ENCODE measurements at places on chromosomes 4 and X.
A peak's percentile ranks its signal among the peaks of the same experiment; 100 is the strongest.

GRCh38 chr4:9999956-10000561 lies 21.2 kb downstream of the SLC2A9 start:
- no peak for DNase-seq

- no peak for DNase-seq
These were observed 240.8 kb upstream of the TAPT1 start for GRCh38 chr4:16467061-16467460.

DNA sequence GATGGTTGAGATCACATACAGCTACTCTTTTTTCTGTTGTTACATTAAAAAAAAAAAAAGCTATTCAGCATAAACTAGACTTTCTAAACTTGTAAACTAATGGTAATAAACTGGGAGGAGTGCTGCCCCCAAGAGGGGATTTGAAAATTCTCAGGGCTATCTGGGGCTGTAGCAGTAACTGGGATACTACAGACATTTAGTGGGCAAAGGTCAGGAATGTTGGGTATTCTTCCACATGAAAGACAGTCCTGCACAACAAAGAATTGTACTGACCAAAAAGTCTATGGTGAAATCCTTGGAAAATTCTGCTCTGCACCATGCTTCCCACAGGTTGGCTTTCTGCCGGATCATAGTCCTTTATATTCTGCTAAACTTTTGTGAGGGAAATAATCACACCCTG lies 232.6 kb upstream of the BOD1L1 start:
- no peak for DNase-seq

DNA sequence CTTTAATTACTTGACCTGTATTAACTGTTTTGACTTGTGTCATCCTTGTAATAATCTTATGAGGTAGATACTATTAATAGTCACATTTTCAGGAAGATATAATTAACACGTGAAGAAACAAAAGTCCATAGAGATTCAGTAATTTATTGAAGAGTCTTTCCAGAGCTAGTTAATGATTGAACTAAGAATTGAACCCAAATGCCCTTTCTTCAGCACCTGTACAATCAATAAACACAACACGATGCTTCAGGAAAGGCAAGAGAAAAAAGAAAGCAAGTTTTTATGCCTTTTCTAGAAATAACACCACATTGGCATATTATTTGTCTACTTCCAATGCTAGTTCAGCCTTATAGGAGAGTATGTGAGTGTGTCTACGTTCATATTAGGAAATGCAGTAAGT lies 399.6 kb downstream of the NAF1 start:
- no peak for DNase-seq

GRCh38 chrX:96791559-96791958 lies 92.1 kb upstream of the RPA4 start:
- DNase-seq: no peak

- DNase-seq: no peak
These were observed 99.6 kb downstream of the GUCY2F start for GRCh38 chrX:109382332-109382731.

- DNase-seq: no peak
These were observed 51.4 kb downstream of the OTC start for GRCh38 chrX:38403834-38404233.

DNA sequence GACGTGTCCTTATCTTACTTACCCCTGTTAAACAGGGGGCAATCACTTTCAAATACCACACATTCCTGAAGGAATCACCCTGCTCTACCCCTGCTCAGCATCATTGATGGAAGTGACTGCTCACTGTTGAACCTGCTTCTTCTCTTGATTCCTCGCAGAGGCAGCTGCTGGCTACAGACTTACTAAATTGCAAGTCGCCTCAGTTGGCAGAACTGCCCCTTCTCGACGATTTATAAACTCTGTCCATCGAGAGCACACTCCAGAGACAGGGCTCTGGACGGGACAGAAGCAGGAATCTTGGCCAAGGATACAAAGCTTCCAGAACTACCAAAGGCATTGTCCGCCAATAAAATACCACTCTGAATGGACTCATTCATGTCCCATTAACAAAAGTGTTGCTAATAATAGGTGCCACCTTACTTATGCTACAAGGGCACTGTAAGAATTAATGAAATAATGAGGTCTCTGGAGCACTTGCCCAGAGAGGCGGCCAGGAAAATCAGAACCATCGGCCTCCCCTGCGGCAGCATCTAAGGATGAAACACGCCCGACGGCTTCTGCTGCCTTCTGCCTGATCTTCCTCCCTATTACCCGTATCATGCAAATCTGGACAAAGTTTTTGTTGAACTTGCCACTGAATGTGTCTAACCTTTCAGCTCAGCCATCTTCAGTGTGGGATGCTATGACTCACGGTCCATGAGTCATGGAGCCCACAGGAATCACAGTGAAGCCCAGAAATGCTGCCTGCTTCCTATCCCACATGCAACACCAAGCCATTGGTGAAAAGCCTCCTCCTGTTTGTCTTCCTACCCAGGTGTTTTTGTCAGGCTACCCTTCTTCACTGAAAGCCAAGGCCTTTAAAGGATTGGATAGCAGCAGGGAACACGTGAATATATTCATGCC lies 164.9 kb downstream of the MAML3 start:
- DNase-seq: no peak

DNA sequence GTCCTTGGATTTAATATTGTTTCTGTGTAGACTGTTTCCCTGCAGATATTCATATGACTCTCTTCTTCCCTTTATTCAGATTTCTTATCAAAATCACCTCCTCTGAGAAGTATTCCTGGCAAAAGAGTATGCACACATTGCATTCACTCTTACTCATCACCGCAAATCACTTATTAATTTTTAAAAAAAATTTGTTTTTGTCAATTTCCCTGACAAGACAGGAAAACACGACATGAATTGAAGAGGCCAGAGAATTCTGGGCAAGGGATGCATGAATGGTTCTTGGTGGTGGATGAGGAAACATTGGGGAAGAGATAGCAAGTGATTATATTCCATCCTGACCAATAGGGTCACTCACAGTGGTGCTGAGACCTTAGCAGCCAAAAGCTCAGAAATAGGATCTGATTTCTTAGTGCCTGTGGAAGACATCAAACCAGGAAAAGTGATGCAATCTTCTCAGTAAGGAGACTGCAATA lies 522.5 kb upstream of the AGA start:
- DNase-seq: no peak

DNA sequence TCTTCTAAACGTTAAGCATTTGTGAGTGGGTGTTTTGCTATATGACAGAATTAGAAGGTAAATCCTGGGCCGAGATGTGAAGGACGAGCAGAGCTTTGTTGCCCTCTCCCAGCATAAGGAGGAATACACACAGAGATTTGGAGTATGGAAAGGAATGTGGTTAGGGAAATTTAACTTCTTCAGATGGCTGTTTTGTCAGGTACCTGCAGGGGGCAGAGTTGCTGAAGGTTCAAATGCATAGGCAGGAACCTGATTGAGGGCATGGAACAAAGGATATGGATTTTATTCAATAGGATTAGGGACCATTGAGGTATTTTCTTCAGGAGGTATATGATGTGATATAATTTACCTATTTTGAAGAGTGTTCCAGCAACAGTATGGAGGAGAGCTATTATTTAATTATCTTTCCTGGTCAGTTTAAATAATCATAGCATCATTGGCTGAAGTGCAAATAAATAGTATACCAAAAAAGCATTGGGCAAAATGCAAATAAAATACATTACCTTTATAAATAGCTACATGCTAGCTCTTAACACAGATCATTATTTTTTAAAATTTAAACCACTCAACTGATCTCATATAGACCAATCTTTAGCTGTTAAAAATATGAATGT lies 143.6 kb downstream of the SLIT2 start:
- peak; percentile 46 for DNase-seq
